ENCODE measurements at places on chromosomes 5 and 9.

DNA sequence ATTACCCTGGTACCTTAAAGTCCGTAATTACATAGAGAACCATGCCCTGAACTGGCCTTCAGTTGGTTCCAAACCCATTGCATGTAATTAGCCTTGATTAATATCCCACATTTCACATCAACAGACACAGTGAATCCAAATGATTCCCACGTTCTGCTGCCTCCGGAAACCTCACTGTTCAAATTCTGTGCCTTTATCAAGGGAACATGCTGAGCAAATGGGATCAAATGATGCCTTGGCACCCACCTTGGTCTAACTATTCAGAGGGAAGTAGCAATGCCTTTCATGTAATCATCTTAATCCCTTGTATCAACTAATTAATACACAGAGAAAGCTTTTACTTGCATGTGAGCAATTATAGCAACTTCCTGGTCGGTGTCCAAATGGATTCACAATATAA is 100.6 kb downstream of the EFNA5 start:
- no peak for DNase-seq

- DNase-seq: no peak
Observed at GRCh38 chr5:116799401-116799800, 224.8 kb upstream of the SEMA6A start.

DNA sequence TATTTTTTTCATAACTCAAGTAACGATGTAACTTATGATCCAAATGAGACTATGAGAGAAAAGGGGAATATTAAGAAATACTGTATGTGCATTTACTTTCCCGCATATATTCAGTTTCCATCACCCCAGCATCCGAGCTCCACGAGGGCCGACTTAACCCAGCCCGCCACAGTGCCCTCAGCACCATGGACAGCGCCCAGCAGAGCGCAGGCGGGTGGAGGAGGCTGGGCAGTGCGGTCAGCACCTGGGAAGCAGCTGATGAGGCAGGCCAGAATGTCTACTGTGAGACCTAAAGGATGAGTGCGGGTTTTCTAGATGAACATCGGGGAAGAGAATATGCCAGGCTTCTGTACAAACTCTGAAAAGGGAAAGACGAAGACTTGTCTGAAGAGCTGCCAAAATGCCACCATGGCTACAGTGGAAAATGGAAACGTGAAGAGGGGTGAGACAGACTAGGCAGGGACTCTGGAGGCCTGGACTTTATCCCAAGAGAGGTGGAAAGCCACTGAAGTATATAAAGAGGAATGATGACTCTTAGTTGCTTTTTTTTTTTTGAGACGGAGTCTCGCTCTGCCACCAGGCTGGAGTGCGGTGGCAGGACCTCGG is 34.5 kb upstream of the MED27 start:
- DNase-seq: no peak

- DNase-seq: no peak
Observed at GRCh38 chr5:134227259-134227658, 1.4 kb upstream of the PPP2CA start.

DNA sequence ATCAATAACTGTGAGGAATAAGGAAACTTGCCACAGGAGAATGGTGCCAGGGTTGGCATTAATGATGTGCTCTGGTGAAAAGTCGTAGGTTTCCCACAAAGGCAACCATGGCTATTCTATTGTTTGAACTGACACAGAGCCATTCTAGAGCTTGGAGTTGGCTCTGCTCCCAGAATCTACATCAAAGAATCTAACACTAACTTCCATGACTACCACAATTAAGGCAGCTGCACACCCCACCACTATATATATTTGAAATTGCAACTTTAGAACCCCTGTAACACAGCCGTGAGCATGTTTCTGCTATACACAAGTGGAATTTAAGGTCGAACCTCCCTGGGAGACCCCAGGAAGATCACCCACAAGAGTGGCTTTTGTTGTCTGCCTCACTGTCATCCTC is 89.7 kb upstream of the CCDC152 start:
- DNase-seq: no peak

GRCh38 chr5:138832218-138832617 is 42.9 kb downstream of the LRRTM2 start:
- DNase-seq: no peak

GRCh38 chr9:121658166-121658565 is 6.7 kb downstream of the DAB2IP start:
- DNase-seq: no peak
